NCI-H446 treated with DMSO at 0.1 percent for 48 hours (cell line): ENCODE measurements at places on chromosomes 1 and 21.

DNA sequence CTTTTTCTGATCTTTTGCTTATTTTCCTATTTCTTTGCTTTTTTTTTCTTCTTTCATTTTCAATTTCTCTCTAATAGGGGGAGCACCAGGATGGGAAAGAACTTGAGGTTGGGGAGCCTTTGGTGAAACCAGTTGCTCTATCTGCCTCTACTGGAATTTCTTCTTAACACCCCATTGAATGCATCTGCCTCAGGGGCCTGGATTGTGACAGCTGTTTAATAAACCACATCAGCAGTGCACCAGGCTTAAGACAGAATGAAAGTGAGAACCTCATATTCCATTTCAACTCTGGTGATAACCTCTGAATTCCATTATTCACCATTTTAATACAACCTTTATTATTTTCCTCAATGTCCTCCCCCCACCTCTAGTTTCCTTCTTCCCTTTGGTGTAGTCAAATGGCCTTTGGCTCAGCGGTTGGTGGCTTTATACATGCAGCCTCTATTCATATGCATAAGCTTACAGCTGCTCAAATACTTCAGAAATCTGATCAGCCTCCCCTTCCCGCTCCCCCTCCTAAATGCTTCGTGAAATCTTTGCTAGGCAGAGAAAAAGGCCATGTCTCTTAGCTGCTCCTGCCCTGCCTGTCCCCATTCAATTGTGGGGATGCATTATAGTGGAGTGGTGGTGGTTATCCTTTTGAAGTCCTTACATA lies 537.3 kb upstream of the PLXNA2 start:
- DNase-seq = no peak

- no peak for DNase-seq
These were observed 61.3 kb downstream of the VCAM1 start for GRCh38 chr1:100780814-100781213.

DNA sequence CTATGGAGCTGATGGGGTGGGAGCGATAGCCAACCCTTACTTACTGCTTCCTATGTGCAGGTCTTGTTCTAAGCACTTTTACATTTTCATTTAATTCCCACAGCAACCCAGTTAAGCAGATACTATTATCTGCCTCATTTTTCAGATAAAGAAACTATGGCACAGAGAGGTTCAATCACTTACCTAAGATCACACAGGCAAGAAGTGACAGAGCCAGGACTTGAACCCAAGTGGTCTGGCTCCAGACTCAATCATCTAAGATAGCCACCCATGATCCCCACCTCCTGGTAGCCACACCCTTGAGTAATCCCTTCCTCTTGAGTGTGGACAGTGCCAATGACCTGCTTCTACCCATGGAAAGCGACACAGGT lies 23.2 kb upstream of the IFNAR1 start:
- no peak for DNase-seq

DNA sequence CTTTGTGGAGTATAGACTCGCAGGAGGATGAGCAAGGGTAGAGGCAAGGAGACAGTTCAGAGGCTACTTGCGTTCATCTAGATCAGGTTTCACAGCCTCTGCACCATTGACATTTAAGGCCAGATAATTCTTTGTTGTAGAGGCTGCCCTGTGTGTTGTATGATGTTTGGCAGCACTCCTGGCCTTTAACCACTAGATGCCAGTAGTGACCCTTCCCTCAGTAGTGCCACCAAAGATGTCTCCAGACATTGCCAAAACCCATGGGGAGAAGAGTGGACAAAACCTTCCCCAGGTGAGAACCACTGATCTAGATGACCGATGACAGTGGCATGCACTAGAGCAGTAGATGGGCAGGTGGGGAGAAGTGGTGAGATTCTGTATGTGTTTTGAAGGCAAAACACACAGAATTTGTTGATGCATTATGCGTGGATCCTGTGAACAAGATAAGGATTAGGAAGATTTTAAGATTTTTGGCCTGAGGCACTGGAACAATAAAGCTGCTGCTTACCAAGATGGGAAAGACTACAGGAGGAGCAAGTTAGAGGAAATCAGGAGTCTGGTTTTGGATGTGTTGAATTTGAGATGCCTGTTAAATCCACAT lies 9.9 kb upstream of the COG2 start:
- no peak for DNase-seq

- no peak for DNase-seq
These were observed 6.8 kb downstream of the LHX4 start for GRCh38 chr1:180236698-180237509.

GRCh38 chr1:10643607-10644306 lies 152.7 kb downstream of the CASZ1 start:
- DNase-seq = no peak

GRCh38 chr1:200015811-200016210 lies 11.7 kb upstream of the NR5A2 start:
- no peak for DNase-seq

DNA sequence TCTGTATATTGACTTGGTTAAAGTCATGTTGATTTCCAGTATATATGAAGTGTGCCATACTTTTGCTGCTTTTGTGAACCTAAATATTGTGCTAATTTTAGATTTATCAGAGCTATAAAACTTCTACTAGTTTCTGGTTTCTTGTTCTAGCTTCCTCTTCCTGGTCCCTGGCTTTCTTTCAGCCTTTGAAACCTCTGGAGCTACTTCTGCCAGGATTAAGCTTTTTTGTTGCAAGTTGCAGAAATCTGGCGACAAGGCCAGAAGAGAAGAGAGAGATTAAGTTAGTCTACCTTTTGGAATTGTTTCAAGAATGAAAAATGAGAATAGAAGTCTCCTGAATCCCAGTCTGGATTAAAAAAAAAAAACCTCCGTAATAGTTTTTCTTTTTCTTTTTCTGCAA lies 13.5 kb downstream of the RNF2 start:
- DNase-seq = no peak

GRCh38 chr1:100320311-100321099 lies 31.8 kb upstream of the CDC14A start:
- no peak for DNase-seq

DNA sequence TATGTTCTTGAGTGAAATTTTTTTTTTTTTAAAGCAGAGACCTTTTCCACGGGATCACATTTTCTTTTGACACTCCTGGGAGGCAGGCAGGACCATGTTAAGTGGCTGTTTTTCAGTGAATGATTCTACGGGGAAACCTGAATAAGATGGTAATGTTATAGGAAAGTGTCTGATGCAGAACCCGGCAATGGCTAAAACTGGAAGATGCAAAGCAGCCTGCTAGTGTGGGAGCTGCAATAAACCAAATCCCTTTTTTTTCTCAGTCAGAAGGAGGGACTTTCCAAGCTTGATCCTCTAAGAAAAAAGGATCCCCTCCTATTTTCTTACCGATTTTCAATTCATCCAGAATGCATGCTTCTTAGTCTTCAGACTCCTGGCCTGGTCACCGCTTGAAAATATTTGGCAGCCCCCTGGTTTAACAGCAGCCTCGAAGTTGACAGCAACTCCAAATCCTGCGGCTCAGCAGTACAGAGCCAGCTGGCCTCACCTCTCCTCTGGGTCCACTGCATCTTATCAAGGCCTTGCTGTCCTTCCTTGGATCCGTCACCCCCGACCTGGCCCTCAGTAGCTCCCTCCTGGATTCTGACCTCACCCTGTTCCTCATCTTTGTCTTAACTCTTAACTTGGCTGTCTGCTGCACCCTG lies 5.6 kb downstream of the MX2 start:
- no peak for DNase-seq

GRCh38 chr1:40887012-40887378 lies 24.8 kb upstream of the CITED4 start:
- no peak for DNase-seq

GRCh38 chr1:64882574-64883255 lies 83.6 kb downstream of the JAK1 start:
- no peak for DNase-seq

DNA sequence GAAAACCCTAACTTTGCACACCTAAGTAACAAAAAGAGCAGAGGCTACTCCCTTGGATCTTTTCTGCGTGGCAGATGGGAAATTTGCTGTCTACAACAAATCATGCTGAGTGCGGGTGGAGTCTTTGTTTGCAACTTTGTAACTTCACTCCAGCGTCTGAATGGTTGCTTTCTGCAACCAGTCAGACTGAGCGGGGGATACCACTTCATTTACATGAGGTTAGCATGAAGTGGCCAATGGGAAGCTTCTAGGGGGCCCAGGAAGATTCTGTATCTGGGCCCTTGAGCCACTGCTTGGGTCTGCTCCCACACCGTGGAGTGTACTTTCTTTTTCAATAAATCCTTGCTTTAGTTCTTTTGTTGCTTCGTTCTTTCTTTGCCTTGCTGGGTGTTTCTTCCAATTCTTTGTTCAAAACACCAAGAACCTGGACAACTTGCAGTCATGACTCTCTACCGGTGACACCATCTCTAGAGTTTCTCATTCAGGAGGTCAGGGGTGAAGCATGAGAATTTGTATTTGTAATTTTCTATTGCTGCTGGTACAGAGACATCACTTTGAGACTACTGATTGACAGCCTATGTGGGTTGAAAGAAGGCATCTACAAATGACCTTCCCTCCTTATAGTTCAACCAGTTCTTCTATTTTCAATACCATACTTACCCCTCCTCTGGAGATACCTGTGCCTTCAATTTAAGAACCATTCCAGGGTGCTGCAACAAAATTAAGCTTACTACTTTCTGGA lies 55.8 kb upstream of the RC3H1 start:
- DNase-seq = no peak

DNA sequence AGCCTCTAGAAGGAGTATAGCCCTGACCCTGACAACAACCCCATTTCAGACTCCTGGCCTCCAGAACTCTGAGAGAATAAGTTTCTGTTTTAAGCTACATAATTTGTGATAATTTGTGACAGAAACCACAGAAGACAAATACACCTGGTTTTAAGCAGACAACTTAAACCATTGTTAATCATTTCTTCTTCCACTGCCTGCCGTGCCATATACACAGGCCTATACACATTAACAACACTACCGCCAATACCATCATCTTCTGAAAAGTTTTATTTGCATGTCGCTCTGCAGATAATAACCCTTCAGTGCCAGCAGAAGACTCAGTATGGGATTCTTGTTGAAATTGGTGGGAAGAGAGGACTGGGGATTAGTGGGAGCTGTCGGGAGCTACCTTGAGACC lies 39.9 kb upstream of the KRTAP19-8 start:
- no peak for DNase-seq

- no peak for DNase-seq
These were observed 22.5 kb downstream of the DMAP1 start for GRCh38 chr1:44235808-44236207.

GRCh38 chr1:204463125-204464060 lies 31.2 kb downstream of the PIK3C2B start:
- DNase-seq = peak; percentile 51

GRCh38 chr1:51488372-51489050 lies 30.6 kb downstream of the EPS15 start:
- no peak for DNase-seq

DNA sequence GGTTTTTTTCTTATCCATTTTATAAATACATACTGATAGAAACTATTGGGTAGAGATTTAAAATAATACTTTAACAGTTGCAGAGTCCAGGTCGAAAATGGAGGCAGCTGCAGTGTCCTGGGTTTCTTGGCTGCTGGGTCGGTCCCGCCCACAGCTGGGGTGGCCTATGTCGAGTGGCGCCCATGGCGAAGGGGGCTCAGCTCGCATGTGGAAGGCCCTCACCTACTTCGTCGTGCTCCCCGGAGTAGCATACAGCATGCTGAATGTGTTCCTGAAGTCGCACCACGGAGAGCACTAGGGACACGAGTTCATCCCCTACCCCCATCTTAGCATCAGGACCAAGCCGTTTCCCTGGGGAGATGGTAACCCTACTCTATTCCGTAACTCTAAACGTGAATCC lies 1304.9 kb upstream of the ADGRL2 start:
- DNase-seq = no peak

- no peak for DNase-seq
These were observed 4.0 kb upstream of the IFI16 start for GRCh38 chr1:159005676-159006075.

GRCh38 chr21:26169061-26169610 lies 1.4 kb downstream of the APP start:
- peak; percentile 60 for DNase-seq

- no peak for DNase-seq
These were observed 1.4 kb downstream of the SPAG17 start for GRCh38 chr1:118183586-118183985.

GRCh38 chr21:41761211-41761933 lies 5.5 kb downstream of the RIPK4 start:
- DNase-seq = no peak

- DNase-seq = no peak
These were observed 796 bp upstream of the TDRKH start for GRCh38 chr1:151790940-151791651.

- no peak for DNase-seq
These were observed 2.7 kb downstream of the SLC9A1 start for GRCh38 chr1:27152004-27152828.

- DNase-seq = no peak
These were observed 56.5 kb downstream of the PTP4A2 start for GRCh38 chr1:31881688-31882000.

- DNase-seq = peak; percentile 87
These were observed 638 bp upstream of the TUFT1 start for GRCh38 chr1:151539321-151540020.

DNA sequence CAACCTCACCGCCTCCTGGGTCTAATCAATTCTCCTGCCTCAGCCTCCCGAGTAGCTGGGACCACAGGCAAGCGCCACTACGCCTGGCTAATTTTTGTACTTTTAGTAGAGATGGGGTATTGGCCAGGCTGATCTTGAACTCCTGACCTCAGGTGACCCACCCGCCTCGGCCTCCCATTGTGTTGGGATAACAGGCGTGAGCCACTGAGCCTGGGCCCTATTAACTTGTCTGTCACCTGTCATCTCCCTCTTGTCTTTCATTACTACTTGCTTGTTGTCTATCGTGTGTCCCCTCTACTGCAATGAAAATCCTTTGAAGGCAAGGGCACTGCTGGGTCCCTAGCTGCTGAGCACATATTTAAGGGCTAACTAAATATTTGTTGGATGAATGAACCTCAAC lies 3.4 kb downstream of the UQCRHL start:
- no peak for DNase-seq

DNA sequence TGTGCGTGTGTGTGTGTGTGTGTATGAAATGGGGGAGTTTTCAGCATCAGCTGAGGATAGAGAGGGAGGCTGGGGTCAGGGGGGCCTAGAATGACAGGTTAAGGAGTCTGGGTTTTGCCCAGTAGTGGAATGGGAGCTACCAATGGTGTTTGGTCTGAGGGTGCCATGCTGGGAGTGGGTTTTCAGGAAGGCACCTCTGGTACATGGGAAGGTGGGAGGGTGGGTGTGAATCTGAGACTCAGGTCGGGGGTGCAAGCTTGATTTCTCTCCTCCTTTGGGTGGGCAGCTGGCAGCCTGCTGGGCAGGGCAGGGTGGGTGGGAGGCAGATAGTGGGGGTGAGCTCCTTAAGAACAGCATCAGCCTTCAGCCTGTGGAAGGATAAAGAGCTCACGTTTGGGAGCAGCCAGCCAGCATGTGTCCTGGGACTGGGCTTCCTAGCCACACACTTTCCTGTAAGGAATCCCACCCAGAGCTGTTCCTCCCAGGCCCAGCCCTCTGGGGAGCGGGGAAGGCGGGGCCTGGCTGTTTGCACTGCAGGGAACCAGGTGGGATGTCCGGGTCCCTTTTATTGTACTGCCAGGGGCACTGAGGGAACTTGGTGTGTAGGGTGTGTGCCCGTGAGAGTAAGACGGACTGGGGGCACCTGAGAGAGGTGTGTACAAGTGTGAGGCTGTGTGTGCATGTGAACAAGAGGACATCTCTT lies 152.8 kb downstream of the FOXD2 start:
- DNase-seq = no peak

- no peak for DNase-seq
These were observed 14.7 kb downstream of the MDM4 start for GRCh38 chr1:204530932-204531331.

- no peak for DNase-seq
These were observed 4.2 kb upstream of the PLA2G2C start for GRCh38 chr1:20190256-20191160.

- DNase-seq = no peak
These were observed 12.5 kb upstream of the SPSB1 start for GRCh38 chr1:9280015-9280860.
